ENCODE measurements at places on chromosomes 3 and 15.

DNA sequence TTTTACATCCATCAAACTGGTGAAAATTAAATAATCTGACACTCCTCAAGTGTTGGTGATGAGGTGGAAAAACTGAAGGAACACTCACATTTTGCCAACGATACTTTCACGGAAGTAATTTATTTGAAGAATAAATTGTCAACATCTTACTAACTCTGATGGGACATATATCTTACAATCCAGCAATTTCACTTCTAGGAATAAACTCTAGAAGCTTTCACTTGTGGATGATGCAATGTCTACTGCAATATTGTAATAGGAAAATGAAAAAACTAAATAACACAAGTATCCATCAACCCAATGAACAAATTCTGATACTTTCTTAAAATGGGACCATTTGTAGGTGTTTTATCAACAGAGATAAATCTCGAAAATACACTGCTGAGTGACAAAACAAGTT is 16.2 kb upstream of the LIPC start:
- DNase-seq, result no peak

GRCh38 chr3:14261229-14261628 is 82.6 kb downstream of the LSM3 start:
- DNase-seq, result no peak

DNA sequence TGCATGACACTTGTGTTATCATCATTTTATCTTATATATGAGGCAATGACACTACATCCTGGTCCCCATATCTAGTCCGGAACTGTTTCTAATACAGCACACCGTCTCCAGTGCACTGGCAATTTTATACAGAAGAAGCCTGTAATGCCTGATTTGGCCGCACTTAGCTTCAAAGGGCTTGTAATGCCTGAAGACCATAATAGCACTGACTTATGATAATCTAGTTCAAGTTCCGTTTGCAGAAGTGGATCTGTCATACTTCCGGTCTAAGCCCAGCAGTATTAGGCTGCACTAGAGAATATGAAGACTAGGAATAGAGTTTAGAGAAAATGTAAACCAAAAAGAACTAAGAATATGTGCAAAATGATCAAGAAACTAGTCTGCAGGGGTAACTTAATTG is 1.3 kb downstream of the BNIP2 start:
- DNase-seq, result no peak

DNA sequence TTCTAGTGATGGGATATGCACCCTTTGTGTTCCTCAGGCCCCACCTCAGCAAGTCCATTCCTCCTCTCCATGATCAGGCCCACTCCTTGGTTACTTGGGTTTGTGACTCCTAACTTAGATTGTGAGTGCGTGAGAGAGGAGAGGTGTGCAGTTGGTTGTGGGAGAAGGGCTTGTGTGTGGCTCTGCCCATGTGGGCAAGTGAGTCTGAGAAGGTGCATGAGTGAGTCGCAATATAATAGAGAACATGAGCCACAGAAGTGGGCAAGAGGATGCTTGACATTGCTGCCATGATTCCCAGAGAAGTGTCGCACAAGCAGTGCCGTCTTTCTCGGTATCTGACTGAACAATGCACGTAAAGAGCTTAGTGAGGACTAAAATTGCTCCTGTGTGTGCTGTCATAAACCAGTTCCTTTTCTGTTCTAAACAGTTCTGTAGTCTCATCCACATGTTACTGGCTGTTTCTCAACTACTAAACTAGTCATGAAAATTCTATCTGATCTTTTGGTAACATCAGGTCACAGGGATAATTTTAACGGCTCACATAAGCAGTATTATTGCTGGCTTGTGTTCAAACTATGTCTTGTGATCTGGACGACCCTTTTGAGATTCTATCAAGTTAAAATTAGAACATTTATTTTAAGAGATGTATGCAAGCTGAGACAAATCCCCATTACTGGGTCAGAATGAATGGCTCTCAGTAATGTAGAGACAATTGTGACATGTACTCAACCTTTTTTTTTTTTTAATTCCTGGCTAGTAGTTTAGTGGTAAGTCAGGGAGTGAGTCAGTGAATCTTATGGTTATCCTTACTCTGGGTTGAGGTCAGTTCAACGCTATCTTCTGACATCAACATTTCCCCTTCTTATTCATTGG is 25.6 kb downstream of the GYG1 start:
- DNase-seq, result no peak

- no peak for DNase-seq
Observed at GRCh38 chr3:14434126-14434497, 31.7 kb downstream of the SLC6A6 start.

DNA sequence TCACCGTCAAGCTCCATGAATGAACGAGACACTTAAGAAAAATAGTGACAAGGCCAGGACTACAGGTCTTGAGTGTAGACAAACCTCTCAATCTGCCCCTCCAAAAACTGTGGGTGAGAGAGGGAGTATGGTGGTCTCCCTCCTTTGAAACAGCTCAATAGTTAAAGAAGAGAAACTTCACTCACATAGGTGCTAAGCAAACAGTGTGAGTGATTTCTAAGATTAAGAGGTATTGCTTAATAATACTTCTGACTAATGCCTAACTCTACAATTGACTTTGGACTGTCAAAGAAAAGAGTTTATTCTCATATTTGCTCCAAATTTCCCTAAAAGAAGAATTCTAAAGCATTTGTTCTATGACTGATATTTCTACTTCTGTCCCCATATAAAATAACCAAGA is 17.0 kb upstream of the TMEM108 start:
- no peak for DNase-seq

- no peak for DNase-seq
Observed at GRCh38 chr3:113086560-113087461, 96.0 kb downstream of the GTPBP8 start.

- no peak for DNase-seq
Observed at GRCh38 chr15:24862726-24863521, 91.9 kb upstream of the SNRPN start.

DNA sequence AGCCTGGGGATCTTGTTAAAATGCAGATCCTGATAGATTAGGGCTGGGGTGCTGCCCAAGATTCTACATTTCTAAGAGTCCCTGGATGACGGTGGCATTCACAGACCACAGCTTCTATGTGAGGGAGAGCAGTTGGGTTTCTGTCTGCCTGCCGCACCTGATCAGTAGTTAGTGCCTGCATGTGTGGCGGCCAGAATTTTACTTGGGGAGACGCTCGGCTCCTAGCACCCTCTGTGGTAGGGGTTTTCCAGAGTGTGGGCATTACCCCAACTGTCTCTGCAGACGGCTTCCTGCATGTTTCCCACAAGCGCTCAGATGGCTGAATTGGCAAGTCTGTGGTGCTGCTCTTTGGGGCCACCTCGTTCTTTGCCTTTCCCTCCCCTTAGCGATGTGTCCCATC is 8.3 kb downstream of the GHRL start:
- DNase-seq, result no peak

DNA sequence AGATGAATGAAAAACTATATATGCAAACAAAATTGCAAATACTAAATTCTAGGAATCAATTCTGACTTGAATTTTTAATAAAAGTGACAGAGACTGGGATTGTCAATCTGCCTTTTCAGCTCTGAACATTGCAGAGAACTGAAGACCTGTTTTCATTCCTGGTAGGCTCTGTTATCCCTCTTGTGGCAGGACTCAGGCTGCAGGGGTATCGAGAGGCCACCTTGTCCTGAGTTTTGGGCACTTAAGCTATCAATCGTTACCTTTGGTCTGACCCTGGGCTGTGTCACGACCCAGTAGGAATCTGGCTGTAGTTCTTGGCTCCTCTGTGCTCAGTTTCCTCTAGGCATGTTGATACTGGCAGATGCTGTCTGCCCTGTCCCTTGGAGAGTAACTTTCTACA is 238.0 kb downstream of the CACNA2D3 start:
- DNase-seq, result no peak

- DNase-seq, result no peak
Observed at GRCh38 chr3:169272532-169272931, 391.0 kb downstream of the MECOM start.

- no peak for DNase-seq
Observed at GRCh38 chr3:1456781-1457311, 364.0 kb downstream of the CNTN6 start.
